ENCODE measurements at places on chromosomes 4 and X. TPM values are rescaled to one million over a fixed set of nuclear protein-coding genes. Genes with fewer than 3 reads are reported as not detected.

The FAM200B gene
- 71.6 TPM for polyA plus RNA-seq

The ANXA3 gene
- 53.1 TPM for polyA plus RNA-seq

The UGT2B11 gene
- 1.8 TPM for polyA plus RNA-seq

The XG gene
- 0.16 TPM for polyA plus RNA-seq

The ASB12 gene
- 0.71 TPM for polyA plus RNA-seq

The UFSP2 gene
- polyA plus RNA-seq, result 85.6 TPM

The ENPP6 gene
- polyA plus RNA-seq, result 7.8 TPM

The NKX6-1 gene
- polyA plus RNA-seq, result 0.07 TPM

The PRMT9 gene
- 30.5 TPM for polyA plus RNA-seq

The TEX13A gene
- polyA plus RNA-seq, result not detected

The MAP7D3 gene
- polyA plus RNA-seq, result 15.1 TPM

The REELD1 gene
- 0.19 TPM for polyA plus RNA-seq

The CENPVL2 gene
- polyA plus RNA-seq, result 0.24 TPM

The IBSP gene
- not detected for polyA plus RNA-seq
